NCI-H1694 (cell line): ENCODE measurements at places on chromosomes 3 and 15.

- no peak for DNase-seq
Observed at GRCh38 chr15:51191766-51192165, 97.1 kb upstream of the TNFAIP8L3 start.

DNA sequence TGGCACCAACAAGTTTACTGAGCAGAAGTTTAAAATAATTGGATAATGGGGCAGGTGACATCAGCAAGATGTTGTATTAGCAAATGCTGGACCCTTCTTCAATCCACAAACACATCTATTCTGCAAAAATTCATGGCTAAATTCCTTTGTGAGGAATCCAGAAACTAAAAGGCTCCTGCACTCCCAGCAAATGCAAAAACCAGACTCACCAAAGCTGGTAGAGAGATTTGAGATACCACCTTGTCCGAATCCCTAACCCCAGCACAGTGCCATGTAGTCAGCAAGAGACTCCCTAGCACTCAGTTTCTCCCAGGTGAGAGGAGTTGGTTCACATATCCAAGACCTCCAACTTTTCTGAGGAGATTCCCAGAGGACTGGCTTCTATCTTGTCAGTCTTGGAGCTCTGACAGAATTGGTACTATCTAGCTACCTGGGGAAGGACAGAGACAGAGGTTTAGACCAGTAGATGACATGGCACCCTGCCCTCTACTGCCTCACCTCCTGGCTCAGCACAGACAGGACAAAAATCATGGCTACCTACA is 21.8 kb downstream of the GREM1 start:
- no peak for DNase-seq

DNA sequence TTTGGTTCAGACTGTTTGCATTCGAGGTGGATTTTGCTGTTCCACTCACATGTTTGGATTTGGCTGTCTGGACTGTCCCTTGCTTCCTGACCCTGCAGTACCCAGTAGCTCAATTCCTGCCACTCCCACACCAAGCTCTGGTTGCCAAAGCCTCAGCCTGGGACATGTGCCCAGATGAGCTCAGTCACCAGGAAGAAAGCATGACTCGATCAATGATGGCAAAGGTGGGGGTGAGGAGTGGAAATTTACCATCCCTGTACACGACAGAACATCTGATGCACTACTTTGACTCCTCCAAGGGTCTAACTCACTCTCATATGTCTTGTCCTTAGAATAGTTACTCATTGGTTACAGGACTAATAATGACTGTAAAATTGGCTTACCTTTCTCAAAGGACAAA is 45.2 kb downstream of the ZNF385D start:
- DNase-seq, result no peak

DNA sequence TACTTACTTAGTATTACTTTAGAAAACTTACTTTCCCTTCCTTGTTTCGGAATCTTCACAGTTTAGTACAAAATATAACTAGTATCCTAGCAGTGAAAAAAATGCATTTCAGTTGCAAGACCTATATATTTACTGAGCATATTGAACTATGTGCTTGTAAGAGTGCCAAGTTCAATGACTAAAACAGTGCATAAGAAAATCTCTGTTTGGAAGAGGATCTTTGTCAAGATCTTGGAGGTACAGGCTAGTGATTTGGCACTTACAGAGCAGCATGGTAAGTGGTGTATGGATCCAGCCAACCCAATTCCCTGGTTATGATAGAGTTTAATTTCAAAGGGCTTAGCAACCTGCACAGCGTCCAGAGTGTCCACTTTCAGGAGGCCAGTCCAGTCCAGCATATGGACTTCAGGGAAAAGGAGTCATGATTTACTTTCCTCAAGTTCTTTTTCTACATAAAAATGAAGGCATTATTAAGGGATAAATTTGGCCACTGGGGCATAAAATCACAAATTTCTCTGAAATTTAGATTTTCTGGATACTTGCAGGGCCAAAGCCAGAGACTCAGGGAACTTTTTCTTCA is 625.8 kb upstream of the BCHE start:
- no peak for DNase-seq

DNA sequence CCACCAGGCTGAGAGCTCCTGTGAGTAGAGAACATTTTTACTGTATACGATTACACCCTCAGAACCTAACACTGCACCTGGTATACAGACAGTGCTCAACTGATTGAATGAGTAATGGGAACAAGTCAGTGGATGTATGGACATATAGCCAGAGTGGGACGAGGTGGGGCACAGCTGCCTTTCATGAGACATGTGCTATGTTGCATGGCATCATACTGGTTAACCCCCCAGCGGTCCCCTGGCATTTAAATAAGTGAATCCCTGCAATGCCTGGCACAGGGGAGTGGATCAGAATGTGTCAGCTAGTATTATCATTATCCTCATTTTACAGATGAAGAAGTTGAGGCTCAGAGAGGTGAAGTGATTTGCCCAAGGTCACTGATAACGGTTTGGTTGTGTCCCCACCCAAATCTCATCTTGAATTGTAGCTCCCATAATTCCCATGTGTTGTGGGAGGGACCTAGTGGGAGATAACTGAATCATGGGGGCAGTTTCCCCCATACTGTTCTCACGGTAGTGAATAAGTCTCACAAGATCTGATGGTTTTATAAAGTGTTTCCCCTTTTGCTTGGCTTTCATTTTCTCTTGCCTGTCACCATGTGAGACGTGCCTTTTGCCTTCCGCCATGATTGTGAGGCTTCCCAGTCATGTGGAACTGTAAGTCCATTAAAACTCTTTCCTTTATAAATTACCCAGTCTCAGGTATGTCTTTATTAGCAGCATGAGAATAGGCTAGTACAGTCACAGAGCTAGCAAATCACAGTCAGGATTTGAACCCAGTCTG is 56.0 kb upstream of the ATP2B2 start:
- no peak for DNase-seq

GRCh38 chr15:81948222-81948621 is 97.6 kb downstream of the MEX3B start:
- DNase-seq, result no peak

DNA sequence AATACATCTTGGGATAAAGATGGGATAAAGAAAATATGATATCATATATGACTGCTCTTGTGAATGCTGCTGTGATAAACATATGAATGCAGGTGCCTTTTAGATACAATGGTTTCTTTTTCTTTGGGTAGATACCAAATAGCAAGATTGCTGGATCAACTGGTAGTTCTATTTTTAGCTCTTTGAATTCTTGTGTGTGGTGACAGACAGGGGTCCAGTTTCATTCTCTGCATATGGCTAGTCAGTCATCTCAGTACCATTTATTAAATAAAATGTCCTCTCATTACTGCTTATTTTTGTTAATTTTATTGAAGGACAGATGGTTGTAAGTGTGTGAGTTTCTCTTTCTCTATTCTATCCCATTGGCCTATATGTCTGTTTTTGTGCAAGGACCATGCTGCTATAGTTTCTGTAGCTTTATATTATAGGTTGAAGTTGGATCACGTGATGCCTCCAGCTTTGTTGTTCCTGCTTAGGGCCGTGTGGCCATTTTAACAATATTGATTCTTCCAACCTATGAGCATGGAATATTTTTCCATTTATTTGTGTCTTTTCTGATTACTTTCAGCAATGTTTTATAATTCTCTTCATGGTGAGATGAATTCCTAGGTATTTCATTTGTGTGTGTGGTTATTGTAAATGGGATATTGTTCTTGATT is 1089.8 kb upstream of the CADM2 start:
- no peak for DNase-seq

DNA sequence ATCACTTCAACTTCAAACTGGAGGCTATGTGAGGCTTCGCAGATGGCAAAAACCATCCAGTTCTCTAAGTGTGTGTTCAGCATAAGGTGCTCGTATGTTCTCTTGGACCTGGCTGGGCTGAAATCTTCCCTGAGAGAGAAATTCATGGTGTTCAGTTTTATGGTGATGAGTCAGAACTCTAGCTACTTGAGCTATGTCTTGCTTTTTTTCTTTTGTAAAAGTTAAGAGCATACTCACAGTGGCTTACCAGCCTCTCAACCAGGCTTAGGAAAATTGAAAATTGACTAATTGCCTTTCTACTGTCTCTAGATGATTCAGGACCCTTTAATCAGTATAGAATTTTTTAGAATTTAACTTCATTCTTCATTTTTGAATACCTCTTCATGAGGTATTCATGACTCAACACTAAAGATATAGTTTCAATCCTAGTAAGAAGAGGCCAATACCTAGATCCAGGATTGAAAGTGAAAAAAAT is 617.5 kb downstream of the TBL1XR1 start:
- DNase-seq, result no peak

DNA sequence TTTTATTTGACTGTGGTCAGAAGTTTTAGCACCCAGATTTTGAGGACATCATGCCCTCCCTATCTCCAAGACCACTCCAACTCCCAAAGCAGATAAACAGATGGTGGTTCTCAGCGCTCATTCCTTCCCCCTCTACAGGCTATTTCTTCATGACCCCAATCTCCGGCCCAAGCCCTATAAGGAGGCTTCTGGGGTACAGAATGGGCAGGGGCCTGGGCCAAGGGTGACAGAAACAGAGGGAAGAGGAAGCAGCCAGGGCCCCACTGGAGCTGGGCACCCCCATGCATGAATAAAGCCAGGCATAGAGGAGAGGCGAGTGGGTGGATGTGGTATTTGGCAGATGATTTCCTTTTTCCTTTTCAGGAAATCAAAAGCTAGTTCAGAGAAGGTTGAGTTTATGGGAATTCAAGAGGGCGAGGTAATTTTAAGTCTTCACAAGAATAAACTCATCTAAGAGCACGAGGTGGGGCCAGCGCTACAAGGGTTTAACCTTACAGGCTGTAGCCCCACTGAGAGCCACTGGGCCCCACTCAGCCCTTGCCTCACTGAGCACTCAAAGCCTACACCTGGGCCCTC is 104.8 kb upstream of the HERC1 start:
- no peak for DNase-seq

GRCh38 chr3:67783281-67784250 is 129.2 kb upstream of the SUCLG2 start:
- no peak for DNase-seq

- no peak for DNase-seq
Observed at GRCh38 chr3:60585918-60586317, 665.3 kb downstream of the FHIT start.

DNA sequence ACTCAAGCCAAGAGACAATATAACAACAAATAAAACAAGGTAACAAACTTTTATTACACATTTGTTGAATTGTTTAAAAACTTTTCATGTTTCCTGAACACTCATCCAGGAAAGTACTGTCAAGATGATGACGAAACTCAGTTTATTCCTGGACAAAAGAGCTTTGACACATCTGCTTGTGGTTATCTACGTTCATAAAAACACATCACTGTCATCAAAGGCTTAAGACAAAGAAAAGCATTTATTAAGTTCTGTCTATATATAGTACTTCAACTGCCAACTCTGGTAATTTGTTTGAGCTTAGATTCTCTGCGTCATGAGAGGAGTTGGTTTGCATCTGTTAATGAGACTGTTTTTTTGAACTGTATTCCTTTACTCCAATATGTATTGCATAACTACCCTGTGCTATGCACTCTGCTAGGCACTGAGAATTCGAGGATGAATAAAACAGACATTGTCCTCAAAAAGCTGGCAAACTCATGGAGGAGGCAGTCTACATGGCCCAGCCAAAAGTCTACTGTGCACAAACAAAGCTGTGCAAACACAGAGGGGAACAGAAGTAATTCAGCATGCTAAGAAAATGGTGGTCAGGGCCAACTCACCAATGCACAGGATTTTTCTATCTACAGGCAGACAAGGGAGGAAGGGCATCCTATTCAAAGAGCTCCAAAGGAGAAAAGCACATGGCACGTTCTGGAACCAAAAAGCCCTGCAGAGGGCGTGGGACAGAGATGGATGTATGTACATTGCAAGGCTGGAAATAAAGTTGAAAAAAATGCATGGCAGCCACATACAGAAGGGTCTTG is 21.5 kb downstream of the PLD1 start:
- DNase-seq, result no peak

- no peak for DNase-seq
Observed at GRCh38 chr3:33426068-33426467, 14.1 kb downstream of the UBP1 start.

DNA sequence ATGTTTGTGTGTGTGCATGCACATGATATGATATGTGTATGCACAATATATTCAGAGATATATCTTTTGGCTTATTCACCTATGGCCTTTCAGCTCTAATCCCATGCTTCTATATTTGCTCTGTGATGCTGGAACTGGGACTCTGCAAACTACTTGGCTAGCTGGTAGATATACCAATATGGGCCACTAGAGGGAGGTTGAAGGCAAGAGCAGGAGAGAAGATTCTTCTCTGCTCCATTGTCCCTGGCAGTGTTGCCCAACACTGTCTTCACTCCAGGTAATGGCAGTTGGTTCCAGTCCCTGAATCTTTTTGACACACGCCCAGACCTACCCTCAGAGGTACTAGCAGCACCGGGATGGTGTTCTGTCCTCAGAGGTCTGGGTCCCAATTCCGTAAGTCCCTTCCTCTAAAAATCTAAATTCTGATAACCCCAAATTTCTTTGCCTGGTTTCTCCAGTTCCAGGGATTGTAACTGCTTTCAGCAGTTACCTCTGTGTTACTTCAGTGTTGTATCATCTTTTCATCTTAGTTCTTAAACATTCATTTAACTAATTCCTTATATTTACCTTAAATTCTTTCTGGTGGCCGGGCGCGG is 44.7 kb downstream of the GTPBP8 start:
- peak; percentile 73 for DNase-seq

DNA sequence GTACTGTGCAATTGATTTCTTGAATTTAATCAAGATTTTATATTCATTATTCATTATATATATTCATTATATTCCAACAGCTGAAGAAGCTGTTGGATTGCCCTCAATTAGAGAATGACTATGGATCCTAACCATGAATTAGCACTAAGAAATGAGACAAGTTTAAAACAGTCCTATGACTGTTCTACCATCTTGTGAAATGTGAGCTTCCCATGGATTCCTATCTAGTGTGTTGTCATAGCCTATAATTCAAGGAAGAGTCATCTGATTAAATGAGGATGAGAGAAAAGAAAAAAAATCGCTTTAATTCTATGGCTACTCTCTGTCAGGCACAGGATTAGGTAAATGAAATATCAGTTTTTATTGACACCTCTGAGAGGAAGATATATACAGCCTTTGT is 696.6 kb upstream of the NAALADL2 start:
- DNase-seq, result no peak

GRCh38 chr15:31483986-31484951 is 157.6 kb downstream of the KLF13 start:
- DNase-seq, result no peak

DNA sequence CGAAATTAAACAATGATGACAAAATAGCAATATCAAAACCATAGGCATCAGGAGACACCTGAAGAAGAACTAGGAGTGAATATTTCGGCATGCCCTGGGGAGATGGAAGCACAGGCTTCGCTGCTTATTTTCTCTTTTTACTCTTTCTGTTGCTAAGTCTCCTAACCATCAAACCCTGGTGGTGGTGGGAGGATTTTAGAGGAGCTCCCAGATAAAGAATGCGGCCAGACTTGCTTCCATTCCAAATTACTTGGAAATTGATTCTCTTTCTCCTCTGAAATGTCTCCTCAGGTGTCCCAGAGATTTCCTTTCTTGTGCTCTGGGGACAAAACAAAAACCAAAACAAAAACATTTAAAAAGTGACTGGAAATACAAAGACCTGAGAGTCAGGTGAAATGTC is 243.0 kb downstream of the KBTBD8 start:
- DNase-seq, result no peak
